ENCODE measurements at places on chromosomes 13 and 19.

GRCh38 chr13:107799001-107799400, 416.3 kb downstream of the LIG4 start:
- no peak for DNase-seq

DNA sequence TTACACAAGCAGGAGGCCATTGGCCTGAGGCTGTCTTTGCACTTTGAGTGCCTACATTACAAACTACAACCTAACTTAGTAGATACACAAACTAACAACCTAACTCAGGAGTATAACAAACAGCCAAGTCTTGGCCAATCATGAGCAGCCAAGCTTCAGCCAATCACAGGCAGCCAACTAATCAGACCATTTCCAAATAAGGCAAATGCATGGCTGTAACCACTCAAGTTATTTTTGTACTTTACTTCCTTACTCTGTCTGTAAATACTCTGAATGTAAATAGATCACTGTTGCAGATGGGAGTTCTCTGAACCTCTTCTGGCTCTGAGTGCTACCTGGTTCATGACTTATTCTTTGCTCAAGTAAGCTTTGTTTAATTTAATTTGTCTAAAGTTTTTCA, 748.1 kb upstream of the SGCG start:
- DNase-seq: no peak

DNA sequence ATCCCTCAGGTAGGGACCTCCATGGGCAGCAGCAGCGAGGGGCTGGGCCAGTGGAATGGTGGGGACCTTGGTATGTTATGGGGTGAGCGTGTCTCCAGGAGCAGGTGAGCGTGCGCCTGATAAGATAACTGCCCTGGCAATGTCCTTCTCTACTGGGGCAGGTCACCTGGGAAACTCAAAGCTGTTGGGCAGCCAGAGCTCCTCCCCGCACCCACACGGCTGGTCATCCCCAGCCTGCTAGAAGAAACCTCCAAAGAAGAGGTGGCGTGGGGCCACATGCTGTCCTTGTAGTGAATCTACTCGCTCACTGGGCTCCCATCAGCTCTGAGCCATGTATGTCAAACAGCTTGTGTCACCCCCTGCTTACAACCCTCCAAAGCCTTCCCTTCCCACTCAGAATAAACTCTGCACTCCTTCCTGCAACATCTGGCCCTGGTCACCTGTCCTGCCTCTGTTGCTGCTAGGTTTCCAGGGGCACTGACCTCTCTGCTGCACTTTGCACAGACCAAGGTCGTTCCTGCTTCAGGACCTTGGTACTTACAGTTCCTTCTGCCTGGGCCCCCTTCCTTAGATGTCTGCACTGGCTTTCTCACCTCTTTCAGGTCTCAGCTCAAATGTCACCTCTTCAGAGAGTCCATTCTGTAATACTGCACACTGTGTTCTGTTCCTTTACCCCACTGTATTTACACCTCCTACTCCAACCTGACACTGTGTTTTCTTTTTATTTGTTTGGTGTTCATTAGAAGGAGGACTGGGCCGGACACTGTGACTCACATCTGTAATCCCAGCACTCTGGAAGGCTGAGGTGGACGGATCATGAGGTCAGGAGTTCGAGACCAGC, 1.8 kb upstream of the ATP4A start:
- no peak for DNase-seq

DNA sequence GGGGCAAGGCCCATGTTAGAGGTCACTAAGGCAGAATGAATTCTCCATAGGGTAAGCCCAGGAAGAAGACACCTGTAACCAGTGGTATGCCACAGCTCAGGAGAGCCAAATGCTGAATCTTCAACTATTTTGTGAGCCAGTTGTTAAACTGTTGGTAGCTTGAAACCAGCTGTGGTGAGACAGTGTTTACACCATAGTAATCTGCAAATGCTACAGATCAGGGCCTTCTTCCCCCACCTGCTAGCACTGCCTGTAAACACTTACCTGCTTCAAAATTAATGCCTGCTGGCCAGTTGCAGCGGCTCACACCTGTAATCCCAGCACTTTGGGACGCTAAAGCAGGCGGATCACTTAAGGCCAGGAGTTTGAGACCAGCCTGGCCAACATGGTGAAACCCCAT, 12.1 kb downstream of the FBXL12 start:
- DNase-seq: no peak

DNA sequence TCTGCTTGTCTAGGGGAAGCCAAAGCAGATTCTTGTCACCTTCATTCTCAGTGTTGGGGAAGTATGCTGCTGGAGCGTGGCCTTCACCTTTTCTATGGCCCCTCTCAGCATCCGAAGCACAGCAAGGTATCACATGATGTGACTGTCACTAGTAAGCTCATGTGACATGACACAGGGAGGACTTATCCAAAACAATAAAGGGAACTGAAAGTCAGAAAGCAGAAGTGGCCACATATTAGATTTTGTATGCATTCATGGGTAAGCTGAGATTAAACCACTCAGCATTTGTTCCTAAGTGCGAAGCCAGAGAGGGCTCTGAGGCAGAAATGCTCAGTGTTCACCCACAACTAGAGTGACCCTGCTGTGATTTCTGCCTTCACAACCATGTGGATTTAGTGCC, 72.8 kb upstream of the PCDH8 start:
- no peak for DNase-seq

- DNase-seq: no peak
These were observed 131.8 kb upstream of the PEG3 start for GRCh38 chr19:56972291-56972841.
